Non-pigmented ciliary epithelial cell (primary cell): ENCODE measurements at places on chromosomes 3 and 15.

- DNase-seq: no peak
Observed at GRCh38 chr3:135226057-135226456, 431.0 kb downstream of the EPHB1 start.

GRCh38 chr3:143832433-143832832 is 15.8 kb downstream of the SLC9A9 start:
- DNase-seq: peak; percentile 8

GRCh38 chr3:48409291-48410201 is 20.3 kb downstream of the PLXNB1 start:
- DNase-seq: no peak

DNA sequence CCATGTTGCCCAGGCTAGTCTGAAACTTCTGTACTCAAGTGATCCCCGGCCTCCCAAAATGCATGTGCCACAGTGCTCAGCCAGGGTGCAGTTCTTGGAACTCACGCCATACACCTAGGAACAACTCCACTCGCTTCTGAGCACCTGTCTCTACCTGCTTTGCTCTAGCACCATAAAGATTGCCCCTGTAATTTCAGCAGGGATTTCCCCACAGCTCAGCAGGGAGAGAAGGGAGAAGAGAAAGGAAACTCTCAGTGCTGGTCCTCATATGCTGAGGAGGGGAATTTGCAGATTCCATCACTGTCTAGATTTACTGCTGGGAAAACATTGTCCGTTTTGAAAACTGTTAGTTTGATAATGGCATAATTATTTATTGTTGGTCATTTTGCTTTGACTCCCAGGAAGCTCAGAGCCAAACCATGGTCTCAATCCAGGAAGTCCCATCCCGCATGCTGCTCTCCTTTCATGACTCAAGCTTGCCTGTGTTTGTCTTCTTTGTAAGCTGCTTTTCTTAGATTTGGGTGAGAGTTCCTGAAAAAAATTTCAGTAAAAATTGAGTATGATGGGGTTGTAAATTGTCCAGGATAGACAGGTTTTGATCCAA is 24.2 kb downstream of the TRIM71 start:
- DNase-seq: no peak

GRCh38 chr3:122880173-122880572 is 85.3 kb downstream of the SLC49A4 start:
- DNase-seq: no peak

GRCh38 chr3:28973609-28974008 is 307.3 kb upstream of the RBMS3 start:
- peak; percentile 53 for DNase-seq

- DNase-seq: no peak
Observed at GRCh38 chr3:10628891-10629670, 123.7 kb upstream of the ATP2B2 start.

DNA sequence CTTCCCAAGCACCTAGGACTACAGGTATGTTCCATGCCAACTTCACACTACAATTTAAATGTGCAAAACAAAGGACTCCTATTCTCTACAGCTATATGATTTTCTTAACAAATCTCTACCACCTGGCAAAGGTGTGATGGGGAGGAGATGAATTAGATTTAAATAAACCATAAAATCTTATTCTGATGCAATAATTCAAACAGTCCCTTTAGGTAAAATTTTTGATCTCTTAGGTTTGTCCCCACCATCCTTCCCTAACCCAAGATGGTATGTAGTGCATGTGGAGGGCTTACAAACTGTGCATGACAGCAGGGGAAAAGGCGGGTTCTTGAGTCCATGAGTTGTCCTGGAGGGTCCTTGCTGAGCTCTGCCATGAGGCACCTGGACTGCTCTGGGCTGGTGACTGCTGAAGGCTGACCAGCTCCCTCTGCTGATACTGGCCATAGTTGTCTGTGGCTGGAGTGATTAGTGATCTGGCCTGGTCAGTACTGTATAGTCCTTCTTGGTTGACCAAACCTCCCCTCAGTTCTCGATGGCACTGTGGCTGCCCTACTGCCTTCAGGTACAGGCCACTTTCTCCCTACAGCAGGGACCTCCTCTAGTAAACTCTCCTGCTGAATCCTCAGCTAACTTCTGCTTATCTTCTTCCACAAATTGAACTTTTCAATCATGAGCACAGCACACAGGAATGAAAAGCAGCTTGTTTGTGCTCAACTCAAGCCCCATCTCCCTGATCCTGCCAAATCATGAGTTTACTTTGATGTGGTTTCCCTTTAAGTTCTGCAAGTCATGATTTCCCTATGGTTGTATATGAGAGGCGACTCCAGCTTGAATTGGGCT is 30.1 kb downstream of the CFAP161 start:
- peak; percentile 76 for DNase-seq

GRCh38 chr3:194093842-194094241 is 42.1 kb upstream of the HES1 start:
- DNase-seq: no peak

- DNase-seq: no peak
Observed at GRCh38 chr3:148763156-148763680, 64.4 kb upstream of the CPB1 start.
